ENCODE measurements at places on chromosomes 6 and 20. TPM values are rescaled to one million over a fixed set of nuclear protein-coding genes. Genes with fewer than 3 reads are reported as not detected.

SLC13A3 gene
- 1.2 TPM for total RNA-seq

ELOVL5 gene
- total RNA-seq = 42.5 TPM

DNA sequence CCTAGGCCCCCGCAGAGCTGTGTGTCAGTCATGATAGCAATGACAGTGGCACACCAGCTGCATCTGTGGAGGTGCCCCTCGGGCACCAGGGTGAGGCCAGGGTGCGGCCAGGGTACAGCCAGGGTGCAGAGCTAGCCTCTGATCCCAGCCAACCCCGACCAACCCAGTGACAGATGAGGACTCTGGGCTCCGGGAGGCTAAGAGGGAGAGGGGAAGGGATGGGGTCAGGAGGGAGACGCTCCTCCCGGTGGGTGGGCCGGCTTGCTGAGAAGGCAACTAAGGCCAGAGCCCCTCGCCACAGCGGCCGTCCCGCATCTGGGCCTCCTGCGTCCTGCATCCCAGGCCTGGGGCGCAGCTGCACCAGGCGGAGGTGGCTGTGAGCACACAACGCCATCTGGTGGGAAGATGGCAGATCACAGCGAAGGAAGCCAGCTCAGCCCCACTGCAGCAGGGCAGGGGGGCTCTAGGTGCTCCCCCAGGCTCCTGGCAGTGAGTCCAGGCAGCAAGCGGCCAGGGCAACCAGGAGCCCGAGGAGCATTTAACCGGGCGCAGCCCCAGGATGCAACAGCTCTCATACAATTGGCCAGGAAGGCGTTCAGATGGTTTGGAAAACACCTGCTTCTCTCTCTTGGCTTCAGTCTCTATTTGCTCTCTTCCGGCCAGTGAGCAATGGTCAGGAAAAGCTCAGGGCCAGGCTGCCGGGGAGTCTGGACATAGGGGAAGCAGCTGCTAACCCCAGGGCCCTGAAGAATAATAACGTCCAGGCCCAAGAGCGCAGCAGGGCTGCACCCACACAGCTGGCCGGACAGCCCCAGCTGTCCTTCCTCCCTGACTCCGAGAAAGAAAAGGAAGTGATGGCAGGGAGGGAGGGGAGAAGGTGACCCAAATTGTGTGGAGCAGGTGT lies 169.4 kb downstream of the TAF4 start:
- DNase-seq = no peak

GRCh38 chr6:40695750-40696415 lies 108.7 kb upstream of the LRFN2 start:
- no peak for DNase-seq

CALHM4 gene
- total RNA-seq = not detected

- no peak for DNase-seq
These were observed 188.4 kb upstream of the SULF2 start for GRCh38 chr20:47973519-47974233.

- no peak for DNase-seq
These were observed 4.0 kb upstream of the BMP7 start for GRCh38 chr20:57270204-57270984.

DNA sequence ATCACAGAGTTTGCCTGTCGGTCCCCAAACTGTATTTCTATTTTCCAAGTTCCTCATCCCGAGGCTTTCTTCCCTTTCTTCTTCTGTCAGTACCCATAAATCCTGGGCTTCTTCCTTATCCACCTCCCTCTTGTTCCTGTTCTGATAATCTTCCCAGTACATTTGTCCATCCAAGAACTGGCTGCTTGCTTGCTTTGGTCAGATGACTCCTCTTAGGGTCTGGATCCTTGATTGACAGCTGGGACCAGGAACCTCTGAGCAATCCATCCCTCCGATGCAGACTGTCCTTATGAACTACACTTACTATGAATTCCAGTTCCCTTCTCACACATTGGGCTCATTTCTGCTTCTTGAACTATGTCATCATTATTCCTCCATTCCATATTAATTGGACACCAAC lies 275.3 kb upstream of the CITED2 start:
- DNase-seq = no peak

DNA sequence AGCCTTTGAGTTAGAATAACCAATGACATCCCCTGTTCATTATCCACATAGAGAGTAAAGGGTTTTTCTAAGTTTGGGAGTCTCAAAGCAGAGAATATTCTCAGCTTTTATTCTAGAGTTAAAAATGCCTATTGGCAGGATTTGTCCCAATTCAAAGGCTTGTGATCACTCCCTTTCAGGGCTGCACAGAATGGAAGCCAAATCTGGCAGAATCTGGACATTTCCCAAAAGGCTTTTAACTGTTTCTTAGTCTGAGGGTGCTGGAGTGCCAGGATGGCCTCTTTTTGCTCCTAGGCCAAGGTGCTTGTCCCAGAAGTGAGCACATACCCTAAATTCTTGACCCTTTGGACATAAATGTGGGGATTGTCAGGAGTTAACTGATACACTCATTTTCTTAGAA lies 556.6 kb downstream of the DOK5 start:
- DNase-seq = no peak

ECT2L gene
- not detected for total RNA-seq

GRCh38 chr6:43269273-43270007 lies 26.2 kb downstream of the TTBK1 start:
- DNase-seq = no peak

DAAM2 gene
- total RNA-seq = 22.1 TPM

DNA sequence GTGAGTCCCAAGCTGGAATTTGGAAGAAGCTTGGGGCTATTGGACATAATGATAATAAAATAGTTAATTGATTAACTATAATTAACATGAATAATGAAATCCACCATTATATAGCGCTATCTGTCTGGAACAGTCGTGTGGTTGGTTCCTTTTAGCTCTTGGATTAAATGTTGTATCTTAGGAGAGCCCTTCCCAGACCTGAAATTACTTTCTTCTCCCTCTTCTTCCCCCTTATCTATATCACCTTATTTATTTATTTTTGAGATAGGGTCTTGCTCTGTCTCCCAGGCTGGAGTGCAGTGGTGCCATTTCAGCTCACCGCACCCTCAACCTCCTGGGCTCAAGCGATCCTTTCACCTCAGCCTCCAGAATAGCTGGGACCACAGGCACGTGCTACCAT lies 64.6 kb downstream of the NCOA3 start:
- DNase-seq = no peak

GRCh38 chr20:3749689-3750531 lies 17.4 kb downstream of the HSPA12B start:
- DNase-seq = no peak

GRCh38 chr6:113411011-113411410 lies 446.1 kb upstream of the MARCKS start:
- DNase-seq = no peak

DNA sequence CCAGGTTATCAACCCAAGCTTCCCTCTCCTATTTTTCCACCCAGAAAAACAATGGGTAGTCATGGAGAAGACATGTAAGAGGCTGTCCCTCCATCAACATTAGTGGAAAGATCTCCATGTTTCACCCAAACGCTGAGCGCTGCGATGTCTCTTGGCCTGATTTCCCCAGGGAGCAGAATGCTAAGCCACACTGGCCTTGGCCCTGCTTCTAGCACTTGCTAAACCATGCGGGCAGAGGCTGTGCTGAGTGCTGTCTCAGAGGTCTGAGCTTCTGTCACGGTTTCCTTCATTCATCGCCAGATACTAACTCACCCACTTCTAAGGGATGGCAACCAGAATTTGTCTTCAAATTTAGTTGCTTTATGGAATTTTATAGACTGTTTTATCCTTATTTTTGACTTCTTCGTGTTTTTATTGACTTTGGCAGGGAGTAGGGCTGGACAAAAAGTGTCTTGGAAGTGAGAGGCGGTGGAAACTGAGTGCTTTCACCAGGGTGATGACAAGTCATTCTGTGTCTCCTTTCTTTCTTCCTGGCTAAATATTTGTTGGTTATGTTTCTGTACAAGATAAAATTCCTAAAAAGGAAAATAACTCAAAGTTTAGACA lies 181.4 kb upstream of the UST start:
- no peak for DNase-seq

DNA sequence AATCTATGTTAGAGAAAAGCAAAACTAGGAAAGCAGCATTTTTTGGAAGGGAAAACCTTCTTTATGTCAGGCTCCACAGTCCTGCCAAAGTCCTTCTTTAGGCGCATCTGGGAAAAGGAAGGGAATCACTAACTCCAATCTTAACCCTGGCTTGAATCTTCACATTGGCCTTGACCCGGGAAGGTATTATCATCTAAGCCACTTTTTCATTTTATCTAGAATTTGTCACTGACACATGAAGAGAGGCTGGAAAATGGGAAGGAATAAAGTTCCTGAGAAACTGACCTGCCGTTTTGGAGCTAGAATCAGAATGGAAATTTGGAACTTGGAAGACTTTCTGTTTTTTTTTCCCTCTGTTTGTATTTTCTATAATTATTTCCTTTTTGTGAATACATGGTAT lies 53.4 kb upstream of the UTRN start:
- no peak for DNase-seq

DNA sequence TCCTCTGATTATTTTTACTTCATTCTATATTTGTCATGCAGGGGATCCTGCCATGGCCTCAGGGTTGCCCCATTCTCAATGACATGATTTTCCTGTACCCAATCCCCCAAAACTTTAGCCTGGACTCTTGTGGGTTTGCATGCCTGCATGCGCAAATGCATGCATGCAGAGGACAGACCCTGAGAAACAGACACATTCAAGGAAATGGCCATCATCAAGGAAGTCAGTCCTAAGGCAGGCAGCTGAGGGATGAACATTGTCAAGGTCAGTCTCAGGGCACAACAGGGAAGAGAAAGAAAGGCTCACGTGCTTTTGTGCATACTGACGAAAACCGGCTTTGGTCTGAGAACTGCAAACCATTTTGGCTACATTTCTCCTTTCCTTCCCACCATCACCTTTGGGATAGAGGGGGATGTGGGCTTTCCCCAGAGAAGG lies 13.1 kb downstream of the NEDD9 start:
- DNase-seq = no peak

DNA sequence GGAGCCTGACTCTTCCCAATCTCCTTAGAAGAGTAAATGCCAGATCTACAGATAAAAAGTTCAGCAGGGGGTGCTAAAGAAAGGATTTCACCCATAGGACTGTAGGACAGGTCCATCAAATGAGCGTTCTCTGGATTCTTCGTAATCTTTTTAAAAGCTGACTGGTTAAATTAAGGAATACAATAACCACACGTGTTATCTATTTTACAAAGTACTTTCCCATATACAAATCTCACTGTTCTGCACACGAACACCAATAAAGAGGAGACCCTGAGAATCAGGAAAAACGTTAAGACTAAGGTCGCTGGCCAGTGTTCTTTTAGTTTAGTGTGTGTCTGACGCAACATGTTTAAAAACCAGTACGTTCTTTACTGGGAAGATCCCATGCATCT lies 542 bp downstream of the TUBE1 start:
- no peak for DNase-seq

- no peak for DNase-seq
These were observed 38.7 kb downstream of the CDKAL1 start for GRCh38 chr6:20572940-20573339.

MMS22L gene
- total RNA-seq = 19.6 TPM

DNA sequence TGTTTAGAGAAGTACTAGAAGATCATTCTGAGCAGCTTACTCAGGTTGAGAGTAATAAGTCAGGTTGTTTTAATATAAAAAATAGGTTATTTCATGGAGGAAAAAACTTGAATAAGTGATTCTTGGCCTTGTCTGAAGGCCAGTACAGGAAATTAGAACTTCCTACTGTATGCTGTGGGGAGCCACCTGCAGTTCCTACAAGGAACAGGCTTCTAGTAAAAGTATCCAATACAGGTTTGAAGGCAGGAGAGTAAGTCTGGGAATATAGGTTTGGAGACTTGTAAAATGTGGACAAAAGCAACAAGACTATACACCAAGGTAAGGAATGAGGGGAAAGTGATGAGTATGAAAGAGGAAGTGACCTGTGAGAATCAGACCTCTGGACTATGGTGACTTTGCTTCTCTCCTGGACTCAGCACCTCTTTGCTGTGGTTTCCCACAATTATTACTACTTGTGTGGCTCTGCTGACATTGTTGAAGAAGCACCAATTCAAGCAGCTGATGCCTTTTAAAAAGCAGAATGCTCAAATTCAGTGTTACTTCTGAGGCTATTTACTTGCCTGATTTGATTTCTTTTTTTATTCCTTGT lies 278.6 kb downstream of the TBC1D7 start:
- no peak for DNase-seq

DNA sequence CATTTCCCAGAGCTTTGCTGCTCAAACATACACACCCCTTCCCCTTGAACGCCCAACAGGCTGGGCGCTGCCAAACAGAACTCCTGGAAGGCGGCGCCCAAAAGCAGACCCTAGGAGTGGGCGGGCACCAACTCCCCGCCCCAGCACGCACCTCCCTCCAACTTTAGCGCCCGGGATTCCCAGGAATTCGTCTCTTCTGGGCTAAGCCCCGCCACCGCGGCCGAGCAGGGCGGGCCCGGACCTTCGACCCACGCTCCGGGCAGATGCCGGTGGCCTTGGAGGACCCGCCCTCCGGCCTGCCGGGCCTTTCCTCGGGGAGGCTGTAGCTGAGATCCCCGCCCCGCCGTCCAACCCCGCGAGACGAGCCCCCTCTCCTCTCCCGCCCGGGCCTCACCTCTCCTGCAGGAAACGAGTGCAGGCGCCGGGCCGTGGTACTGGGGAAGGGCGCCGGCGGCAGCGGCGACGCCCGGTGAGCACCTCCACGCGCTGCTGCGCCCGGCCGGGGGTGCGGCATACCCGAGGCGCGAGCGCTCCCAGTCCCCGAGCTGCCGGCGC lies 659 bp downstream of the MCUR1 start:
- peak; percentile 90 for DNase-seq

CGA gene
- total RNA-seq = not detected

GRCh38 chr6:41757931-41758640 lies 10.9 kb upstream of the PGC start:
- no peak for DNase-seq

DNA sequence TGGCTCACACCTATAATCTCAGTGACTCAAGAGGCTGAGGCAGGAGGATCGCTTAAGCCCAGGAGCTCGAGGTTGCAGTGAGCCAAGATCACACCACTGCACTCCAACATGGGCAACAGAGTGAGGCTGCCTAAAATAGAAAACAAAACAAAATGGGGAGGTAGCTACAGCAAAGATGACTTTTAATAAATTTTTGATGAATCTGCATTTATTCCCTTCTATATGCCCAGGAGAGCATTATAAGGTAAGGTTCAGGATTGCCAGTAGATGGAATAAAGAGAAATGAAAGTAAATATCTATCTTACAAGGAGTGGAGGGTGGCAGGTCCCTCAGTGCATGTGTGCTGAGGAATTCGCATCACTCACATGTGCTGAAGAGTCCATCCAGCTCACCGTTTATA lies 24.2 kb downstream of the UNC5CL start:
- no peak for DNase-seq

GRCh38 chr6:51926125-51926524 lies 161.3 kb downstream of the PKHD1 start:
- no peak for DNase-seq

- DNase-seq = no peak
These were observed 30.6 kb downstream of the ARID1B start for GRCh38 chr6:156807795-156808194.

GRCh38 chr6:143536461-143536865 lies 24.9 kb upstream of the FUCA2 start:
- DNase-seq = no peak

DNA sequence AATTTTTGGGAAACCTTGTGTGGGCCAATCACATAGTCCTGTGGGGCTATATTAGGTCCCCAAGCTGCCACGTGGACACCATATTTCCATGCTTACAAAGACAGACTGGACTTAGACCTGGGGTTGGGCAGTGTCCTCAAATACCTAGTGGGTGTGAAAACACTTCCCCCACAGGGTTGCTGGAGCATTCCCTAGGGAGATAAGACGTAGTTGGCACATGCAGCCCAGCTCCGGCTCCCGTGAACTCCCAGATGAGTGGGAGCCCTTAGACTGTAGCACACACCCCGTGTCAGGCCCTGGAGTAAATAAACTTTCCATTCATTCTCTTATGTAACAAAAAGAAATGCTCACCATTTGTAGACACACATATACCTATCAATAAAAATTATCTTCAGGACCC lies 14.2 kb downstream of the KCNG1 start:
- no peak for DNase-seq
